ENCODE measurements at places on chromosomes 1 and 21.

DNA sequence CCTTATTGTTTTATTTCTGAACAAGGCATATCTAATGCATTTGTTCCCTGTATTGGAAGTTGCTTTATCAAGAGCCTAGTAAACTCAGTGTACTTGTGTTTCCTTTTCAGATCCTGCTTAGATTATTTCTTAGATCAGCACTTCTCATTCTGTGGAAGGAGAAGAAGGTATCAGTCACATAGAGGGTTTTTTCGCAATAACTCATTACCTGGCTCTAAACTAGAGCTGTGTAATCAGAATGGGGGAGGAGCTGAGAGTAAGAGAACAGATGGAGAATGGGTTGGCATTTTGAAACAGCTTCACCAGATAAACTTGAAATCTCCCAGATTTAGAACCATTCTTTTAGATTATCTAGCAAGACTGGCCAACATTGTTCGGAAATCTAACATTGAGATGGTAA, 11.0 kb downstream of the AHCYL1 start:
- DNase-seq: no peak

DNA sequence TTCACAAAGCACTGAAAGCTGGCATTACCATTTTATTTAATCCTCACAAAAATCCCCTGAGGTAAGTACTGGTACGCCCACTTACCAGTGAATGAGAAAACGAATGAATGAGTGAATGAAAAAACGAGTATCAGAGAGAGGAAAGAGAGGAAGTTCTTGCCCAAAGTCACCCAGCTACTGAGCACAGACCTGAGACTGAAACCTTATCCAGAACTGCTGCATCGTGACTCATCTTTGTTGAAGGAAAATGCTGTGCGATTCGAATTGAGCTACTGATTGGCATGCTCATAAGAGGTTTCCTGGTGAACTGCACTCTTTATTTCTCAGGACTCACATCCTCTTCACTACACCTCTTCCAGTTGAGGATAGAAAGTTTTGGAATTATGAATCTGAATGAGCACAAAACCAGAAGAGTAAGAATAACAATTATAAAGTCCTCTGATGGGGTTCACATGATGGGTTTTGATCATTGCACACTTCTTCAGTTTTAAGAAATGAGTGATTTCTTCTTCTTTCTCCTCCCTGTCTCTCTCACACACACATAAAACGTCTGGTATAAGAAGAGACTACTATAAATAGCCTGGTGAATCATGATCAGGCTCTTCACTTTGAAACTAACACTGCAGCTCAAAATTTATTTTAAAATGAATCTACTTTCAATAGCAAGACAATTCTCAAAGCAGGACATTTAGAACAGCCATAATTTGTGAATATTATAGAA, 32.1 kb downstream of the IL12RB2 start:
- peak; percentile 10 for DNase-seq

- no peak for DNase-seq
Observed at GRCh38 chr1:15016526-15016925, 137.0 kb upstream of the TMEM51 start.

DNA sequence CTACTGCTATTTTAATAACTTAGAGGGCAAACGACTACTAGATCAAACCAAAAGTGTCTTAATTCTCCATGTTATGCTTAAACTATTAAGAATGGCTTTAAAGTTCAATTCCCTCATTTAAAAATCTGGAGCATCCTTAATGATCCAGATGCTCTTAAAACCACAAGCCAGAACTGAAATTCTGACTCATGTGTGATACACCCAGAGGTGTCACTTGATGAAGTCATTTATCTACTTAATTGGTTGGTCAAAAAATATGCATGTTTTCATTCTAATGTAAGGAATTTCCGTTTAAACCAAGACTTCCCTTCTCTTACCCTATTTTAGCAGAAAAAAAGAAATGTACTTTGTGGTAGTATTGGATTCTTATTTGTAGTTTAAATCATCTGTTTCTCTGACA, 1261.2 kb upstream of the B3GALT2 start:
- no peak for DNase-seq

GRCh38 chr1:11691302-11691914, at the start of gene DRAXIN:
DRAXIN (plus strand) TSS chr1:11691710; CDS start chr1:11706259, 14,549 bp downstream.
- DNase-seq: no peak

- DNase-seq: no peak
Observed at GRCh38 chr1:18411820-18412641, 68.7 kb upstream of the KLHDC7A start.

- no peak for DNase-seq
Observed at GRCh38 chr1:229784834-229785233, 158.8 kb downstream of the URB2 start.

- no peak for DNase-seq
Observed at GRCh38 chr1:98881901-98882300, 122.8 kb downstream of the PLPPR5 start.

- DNase-seq: no peak
Observed at GRCh38 chr21:46080171-46081021, 17.5 kb upstream of the COL6A2 start.

- no peak for DNase-seq
Observed at GRCh38 chr1:3677484-3677883, 25.2 kb downstream of the TP73 start.

GRCh38 chr1:206757524-206758266, 12.9 kb upstream of the IL19 start:
- DNase-seq: peak; percentile 63

DNA sequence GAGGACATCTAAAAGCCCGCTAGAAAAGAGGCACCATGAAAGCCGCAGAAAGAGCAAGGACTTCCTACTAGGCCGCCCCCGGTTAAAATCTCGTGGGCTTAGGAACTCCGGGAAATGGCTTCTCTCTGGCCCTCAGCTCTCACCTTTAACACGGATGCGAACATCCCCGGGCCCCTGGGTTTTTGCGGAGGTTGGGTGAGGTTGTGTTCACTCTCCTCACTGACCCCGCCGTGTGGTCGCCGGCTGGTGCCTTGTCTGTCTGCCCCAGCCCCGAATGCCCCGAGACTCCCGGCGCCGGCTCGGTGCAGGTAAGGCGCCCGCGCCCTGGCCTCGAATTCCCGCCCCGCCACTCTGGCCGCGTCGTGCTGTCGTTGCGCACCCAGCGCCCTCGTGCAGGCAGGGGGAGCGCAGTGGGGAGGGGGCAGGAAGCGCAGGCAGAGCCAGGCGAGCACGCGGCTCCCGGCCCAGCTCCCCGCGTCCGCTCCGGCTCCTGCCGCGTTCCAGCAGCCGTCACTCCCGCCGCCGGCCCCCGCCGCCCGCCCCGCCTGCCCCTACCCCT, at the start of gene SHISAL2A:
TSS of gene SHISAL2A (plus strand) at position 437 of the 559 bp plus-strand sequence. CDS start 326 bp downstream, outside the sequence.
- DNase-seq: peak; percentile 61

GRCh38 chr1:171431994-171432393, 53.3 kb upstream of the PRRC2C start:
- no peak for DNase-seq

- no peak for DNase-seq
Observed at GRCh38 chr1:223760833-223761232, 48.5 kb downstream of the CAPN2 start.

- DNase-seq: no peak
Observed at GRCh38 chr21:41396558-41397075, 29.4 kb upstream of the MX1 start.

- peak; percentile 12 for DNase-seq
Observed at GRCh38 chr1:201877877-201878401, 10.8 kb upstream of the SHISA4 start.

- no peak for DNase-seq
Observed at GRCh38 chr1:44366371-44366975, 11.4 kb upstream of the ERI3 start.

DNA sequence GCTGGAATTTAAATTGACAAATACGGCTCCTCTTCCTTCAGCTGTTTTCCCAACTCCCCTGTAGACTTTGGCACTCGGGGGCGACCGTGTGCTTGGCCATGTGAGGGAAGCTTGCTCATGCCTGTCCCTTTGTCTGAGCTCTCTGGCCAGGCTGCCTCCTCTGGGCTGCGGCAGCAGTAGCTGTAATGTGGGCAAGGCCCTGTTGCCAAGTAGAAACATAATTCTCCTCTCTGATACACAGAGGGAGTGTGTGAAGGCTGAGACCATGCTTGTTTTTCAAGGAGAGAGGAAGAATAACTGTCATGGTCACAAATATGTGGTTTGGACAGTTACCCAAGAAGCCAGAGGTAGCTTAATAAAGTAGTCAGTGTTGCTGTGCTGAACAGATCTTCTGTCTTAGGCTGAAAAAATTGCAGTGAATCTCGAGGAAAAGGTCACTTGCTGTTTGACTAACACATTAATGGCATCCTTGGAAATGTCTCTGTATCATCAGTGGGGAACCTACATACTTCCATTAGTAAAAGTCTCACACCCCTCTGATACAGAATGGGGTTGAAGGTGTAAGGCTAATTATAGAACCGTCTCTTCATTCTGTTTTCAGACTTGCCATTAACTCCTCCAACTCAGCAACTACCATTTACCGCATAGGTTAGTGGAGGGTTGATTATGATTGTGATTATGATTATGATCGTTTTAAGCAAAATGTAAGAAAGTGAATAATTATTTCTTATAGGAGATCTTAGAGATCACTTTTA, 94.6 kb downstream of the TGFB2 start:
- no peak for DNase-seq

GRCh38 chr1:84365225-84366221, 32.8 kb upstream of the DNASE2B start:
- peak; percentile 44 for DNase-seq

DNA sequence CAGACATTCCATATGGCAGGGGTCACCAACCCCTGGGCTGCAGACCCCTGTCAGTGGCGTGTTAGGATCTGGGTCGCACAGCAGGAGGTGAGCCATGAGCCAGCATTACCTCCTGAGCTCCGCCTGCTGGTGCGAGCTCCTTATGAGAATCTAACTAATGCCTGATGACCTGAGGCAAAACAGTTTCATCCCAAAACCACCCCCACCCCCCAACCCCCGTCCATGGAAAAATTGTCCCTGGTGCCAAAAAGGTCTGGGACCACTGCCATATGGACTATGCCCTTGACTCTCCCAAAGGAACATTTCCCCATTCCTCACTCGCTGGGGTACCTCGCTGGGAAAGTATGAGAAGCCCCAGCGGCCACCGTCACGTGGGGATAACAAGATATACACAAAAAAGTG, 6.4 kb upstream of the CPT2 start:
- no peak for DNase-seq

DNA sequence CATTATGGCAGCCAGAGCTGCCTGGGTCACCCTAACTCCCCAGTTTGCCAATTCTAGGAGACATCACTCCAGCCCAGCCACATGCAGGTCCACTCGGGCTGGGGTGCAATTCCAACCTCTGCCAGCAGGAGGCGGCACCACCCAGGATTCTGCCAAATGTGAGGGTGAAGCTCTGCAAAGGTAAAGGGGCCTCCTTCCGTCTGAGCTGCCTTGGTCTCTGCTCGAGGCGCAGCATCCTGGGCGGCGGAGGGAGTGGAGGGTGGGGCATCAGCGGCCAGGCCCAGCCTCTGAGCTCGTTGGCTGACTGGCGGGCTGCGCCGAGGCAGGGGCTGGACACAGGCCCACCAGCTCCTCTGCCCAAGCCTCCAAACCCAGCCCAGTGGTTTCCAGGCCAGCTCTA, 63.8 kb downstream of the ARHGEF16 start:
- DNase-seq: peak; percentile 6

DNA sequence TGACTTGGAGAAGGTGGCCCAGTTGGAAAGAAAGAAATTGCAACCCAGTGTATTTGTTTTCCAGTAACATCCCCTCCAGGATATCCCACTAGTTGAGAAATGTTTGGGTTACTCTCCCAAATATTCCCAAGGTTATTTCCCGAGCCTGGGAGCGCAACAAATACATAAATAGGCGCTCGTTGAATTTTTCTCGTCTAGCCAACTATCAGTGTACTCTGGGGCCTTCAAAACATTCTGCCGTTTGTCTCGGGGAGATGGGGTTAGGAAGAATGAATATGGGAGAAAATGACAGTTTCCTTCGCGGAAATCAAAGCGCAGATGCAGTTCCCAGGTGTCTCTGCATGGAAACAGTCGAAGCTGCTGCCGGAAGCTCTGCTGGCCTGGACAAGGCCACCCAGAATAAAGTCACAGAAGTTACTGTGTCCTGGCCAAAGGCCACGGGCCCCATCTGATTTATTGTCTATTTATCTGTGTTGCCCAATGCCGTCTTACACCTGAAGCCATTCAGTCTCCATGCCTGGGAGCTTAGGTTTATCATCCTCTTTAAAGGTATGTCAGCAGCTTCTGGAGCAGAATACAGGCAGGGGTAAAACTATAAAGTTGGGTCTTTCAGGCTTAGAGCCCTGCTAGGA, 1.0 kb downstream of the C1orf115 start:
- DNase-seq: no peak

DNA sequence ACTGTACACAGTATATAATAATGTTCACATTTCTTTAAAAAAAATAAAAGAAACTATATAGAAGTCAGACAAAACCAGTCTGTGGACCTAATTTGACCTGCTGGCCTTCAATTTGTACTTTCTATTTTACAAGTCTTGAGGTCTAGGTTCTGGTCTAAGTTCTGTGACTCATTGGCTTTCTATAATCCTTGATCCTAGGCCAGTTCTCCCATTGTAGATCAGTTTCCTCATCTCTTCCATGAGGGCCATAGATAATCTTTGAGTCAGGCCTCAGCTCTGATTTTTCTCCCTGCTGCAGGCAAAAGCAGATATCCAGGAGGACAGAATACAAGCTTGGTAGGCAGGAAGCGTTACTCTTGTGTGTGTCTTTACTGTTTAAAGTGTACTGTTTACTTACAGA, 603.7 kb upstream of the CAMK1G start:
- DNase-seq: no peak

GRCh38 chr21:26047279-26047967, 123.1 kb downstream of the APP start:
- DNase-seq: no peak

- DNase-seq: no peak
Observed at GRCh38 chr1:21852282-21853130, 40.4 kb downstream of the LDLRAD2 start.

DNA sequence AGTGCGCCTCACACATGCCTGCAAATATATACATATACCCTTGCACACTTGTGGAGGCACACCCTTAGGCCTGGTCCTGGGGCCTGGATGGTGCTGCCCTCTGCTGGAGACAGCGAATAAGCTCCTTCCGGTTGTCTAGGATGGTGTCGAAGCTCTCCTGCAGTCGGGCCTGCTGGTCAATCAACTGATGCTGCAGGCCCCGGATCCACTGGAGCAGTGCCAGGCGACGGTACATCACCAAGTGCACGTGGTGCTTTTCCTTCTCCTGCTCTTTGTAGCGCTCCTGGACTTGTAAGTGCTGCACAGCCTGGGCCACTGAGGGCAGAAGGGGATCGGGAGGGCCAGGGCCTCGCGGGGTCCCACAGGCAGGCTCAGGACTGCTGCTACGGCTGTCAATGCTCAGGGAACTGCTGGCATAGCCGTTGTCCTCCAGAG, 3.1 kb downstream of the C1orf216 start:
- DNase-seq: peak; percentile 82

DNA sequence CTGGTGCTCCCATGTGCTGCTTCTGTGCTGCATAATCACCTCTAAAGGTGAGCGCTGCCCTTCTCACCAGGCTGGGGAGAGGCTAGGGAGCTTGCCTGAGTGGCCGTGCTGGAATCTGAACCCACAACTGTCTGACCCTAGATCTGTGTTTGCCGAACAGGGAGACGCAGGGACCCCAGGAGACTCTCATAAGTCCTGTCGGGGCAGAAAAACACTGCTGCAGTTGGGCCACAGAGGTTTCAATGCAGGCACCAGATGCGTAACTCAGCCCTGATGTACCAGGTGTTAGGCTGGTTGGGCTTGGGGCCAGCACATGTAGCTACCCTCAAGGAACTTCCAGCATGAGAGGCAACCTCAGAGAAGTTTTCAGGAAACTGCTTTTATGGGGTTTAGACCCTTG, 49.5 kb upstream of the DMRTB1 start:
- no peak for DNase-seq
